ENCODE measurements at places on chromosomes 11 and 22.

- DNase-seq = no peak
These were observed 2.3 kb upstream of the CRY2 start for GRCh38 chr11:45844822-45845578.

DNA sequence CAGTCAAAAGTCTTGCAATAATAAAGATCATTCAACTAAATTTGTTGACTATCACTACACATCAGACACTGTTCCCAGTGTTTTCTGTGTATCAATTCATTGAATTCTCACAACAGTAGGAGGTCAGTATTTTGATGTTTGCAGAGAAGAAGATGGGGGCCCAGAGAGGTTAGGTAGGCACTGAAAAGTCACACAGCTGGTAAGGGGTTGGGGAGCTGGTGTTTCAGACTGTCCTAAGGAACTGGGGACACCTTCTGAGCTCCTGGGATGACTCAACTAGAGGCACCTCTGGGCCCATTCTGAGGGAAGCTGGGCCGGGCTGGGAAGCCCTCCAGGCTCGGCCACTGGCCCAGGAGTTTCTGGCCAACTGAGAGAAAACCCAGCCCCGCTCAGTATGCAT, 180.0 kb downstream of the DSCAML1 start:
- no peak for DNase-seq

- no peak for DNase-seq
These were observed 3.6 kb downstream of the SLC43A1 start for GRCh38 chr11:57511741-57512430.

- no peak for DNase-seq
These were observed 23.0 kb downstream of the CCDC15 start for GRCh38 chr11:124977006-124977405.

- no peak for DNase-seq
These were observed 18.9 kb downstream of the MED15 start for GRCh38 chr22:20526305-20526627.

GRCh38 chr11:102530558-102530957, at the start of gene MMP7:
MMP7 (minus strand) TSS chr11:102530747; CDS start chr11:102530700, 47 bp downstream.
- no peak for DNase-seq

GRCh38 chr11:47056261-47056915, 119.8 kb downstream of the CSTPP1 start:
- no peak for DNase-seq

GRCh38 chr11:129720156-129720555, 95.5 kb upstream of the TMEM45B start:
- no peak for DNase-seq

- DNase-seq = no peak
These were observed 171.7 kb upstream of the NCAM1 start for GRCh38 chr11:112789481-112789880.
